ENCODE measurements at places on chromosomes 11 and 22.

- DNase-seq = no peak
These were observed 157.0 kb downstream of the CACNA1I start for GRCh38 chr22:39727541-39727940.

DNA sequence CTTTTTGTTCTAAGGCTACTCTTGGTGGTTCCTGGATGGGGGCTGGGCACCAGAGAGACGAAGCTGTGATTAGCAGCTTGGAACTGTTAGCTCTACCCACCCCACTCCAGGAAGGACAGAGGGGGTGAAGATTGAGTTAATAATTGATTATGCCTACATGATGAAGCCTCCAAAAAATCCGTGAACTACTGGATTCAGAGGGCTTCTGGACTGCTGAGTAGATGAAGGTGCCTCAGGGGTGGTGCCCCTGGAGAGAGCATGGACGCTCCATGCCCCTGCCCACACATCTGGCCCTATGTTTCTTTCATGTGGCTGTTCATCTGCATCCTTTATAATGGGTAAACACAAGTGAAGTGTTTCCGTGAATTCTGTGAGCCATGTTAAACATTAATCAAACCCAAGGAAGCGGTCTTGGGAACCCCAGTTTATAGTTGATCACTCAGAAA lies 47.3 kb upstream of the CYP2D6 start:
- no peak for DNase-seq

DNA sequence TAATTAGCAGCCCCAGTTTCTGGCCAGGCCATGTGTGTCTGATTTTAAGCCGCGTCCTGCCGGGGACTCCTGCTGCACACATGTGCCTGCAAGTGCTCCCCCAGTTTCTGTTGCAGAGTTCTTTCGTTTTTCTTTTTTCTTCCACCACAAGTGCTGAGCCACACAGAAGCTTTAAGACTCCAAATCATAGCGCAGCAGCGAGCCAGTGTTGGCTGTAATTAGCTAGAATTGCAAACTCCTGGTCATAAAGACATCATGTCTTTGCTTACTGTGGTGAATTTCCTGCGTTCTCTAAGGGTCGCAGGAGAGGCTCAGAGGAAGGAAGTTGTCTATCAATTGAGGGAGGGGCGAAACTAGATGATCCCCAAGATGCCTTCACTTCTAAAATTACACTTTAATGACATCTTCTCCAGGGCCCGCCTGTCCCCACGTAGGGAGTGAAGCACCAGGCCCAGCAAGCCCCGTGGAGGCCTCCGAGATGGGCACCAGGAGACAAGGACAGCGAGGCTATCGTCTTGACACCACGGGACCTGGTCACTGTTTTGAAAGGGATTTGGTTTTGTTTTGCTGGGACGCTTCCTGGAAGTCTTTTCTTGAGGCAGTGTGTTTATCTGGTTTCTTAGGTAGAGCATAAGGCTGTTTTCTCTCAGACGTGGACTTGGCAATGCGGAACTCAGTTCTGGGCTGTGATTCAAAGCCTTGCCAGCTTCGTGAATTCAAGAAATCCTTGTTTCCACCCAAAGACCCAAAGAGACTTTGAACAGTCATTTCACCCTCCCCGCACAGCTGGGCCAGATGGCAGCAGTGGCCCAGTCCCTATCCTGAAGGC lies 71.8 kb downstream of the UBASH3B start:
- DNase-seq = no peak

DNA sequence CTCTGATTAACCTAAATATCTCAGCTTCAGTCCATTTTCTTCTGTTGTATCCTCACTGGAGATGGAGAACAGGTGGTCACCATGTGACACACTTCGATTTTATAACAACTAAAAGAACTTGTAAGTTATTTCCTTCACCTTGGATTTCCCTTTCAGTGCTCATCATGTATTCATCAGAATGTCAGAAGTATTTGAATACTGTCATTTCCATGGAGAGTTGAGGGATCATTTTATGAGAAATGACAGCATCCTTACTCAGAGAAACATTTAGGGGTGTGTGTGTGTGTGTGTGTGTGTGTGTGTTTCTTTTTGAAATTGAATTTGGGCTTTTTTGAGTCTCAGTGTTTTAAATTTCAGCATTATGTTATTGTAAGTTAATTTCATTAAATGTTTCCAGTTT lies 205.8 kb downstream of the ARHGAP42 start:
- DNase-seq = no peak

DNA sequence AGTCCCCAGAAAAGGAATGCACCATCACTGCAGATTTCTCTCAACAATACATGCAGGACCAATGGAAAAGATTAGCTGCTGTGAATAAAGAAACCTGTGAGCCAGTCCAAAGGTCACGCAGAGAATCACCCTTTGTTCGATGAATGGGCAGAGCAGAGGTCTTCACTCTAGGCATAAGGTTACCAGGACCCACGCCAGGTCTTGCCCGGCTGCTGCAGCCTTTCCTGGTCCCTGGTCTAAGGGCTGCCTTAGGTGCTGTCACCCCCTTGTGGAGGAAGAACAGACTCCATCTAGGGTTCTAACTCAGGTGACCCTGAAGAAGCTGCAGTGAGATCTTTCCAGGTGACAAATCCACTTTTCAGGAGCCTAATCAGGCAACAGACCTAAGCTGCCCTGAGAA lies 29.0 kb upstream of the NAP1L4 start:
- peak; percentile 80 for DNase-seq

DNA sequence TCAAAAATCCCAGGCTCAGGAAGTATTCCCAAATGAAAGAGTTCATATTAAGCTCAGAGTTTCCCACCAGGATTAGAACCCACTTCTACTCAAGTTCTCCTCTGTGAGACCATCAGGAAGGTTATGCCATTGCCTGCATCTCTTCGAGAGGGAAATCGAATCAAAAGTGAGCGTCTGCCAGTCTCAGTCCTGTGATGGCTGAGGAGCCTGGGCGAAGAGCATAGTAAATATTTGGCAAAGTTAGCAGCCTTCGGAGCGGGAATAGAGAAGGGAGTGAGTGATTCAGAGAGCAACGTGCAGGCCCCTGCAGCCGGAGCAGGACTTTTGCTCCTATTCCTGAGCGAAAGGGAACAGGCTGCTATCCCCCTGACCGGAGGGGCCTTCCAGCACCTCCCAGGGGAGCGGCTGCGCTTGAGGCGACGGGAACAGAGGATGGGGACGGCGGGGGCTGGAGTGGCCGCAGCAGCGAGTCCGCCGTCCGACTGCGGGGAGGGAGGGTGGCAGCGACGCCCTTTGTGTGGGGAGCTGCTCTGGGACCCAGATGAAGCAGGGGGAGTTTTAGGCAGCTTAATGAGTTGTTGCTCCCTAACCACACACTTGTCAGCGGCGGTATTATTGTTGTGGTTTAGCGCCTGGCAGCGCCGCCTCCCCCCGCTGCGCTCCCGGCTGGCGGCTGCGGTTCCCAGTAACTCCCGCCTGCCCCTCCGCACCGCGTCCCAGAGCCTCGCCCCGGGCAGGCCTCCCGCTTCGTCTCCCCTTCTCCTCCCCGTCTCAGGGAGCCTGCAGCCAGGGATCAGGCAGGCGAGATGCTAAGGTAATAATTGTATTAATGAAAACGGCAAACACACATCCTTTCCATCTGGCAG lies 21.7 kb upstream of the NRGN start:
- DNase-seq = no peak

- DNase-seq = no peak
These were observed 40.3 kb upstream of the CADM1 start for GRCh38 chr11:115544422-115544948.

DNA sequence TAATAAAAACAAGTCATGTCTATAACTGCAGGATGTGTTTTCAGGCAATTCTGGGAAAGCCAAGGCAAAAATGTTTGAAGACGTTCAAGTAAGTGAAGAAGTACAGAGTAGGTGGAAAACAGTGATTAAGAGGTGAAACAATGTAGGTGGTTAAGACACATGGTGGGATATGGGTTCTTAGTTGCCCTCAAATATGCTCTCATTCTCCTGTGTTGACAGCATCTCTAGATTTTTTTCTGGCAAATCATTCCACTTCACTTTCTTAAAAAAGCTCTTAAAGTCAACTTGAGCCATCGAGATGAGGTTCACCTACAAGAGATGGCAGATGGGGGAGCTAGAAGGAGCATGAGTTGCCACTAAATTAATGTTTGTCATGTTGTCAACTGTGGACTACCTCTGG lies 1041.0 kb upstream of the CNTN5 start:
- no peak for DNase-seq

- peak; percentile 93 for DNase-seq
These were observed 26.1 kb upstream of the CELSR1 start for GRCh38 chr22:46563381-46564083.

- no peak for DNase-seq
These were observed 6.5 kb downstream of the KCNQ1 start for GRCh38 chr11:2451336-2451735.

GRCh38 chr11:110508786-110509185 lies 79.0 kb downstream of the FDX1 start:
- DNase-seq = no peak

DNA sequence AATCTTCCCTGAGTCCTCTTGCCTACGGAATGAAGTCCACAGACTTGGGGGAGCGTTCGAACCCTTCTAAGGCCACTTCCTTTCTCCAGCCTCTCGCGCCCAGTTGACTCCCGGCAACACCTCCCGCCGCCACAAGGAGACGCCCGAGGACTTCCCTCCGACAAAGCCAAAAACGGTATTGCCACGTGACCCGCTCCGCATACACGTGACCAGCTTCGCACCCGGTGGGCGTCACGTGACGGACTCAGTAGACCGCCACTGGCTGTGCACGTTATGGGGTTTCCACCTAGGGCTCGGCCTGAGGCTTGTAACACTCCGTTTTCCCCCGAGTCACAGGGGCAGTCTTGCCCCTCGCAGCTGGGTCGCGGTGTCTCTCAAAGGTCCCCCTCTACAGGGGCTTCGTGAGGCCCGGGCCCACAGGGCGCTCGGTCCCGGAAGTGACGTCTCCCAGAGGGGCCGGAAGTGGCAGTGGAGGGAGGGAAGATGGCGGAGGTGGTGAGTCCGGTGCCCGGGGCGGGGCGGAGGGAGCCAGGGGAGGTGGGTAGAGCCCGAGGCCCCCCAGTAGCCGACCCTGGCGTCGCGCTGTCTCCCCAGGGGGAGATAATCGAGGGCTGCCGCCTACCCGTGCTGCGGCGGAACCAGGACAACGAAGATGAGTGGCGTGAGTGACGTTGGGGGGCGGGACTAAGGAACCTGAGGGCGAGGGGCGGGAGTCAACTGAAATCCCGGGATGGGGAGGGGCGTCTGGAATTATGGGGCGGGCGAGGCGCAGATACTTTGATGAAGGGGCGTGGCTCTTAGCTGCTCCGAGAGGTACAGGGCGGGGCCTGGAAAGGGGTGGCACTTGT lies at the start of gene KAT5:
TSS of gene KAT5 (plus strand) at position 468 of the 848 bp plus-strand sequence. CDS start at position 484, 16 bp downstream.
- peak; percentile 99 for DNase-seq

GRCh38 chr11:35785287-35786167 lies 123.0 kb downstream of the TRIM44 start:
- no peak for DNase-seq

GRCh38 chr11:86091566-86091965 lies 22.7 kb upstream of the PICALM start:
- DNase-seq = no peak

GRCh38 chr22:16838073-16838472 lies 12.9 kb upstream of the XKR3 start:
- no peak for DNase-seq

GRCh38 chr11:59189986-59190385 lies 18.1 kb downstream of the DTX4 start:
- DNase-seq = no peak

- peak; percentile 81 for DNase-seq
These were observed 114.0 kb downstream of the ZNF280B start for GRCh38 chr22:22394591-22394990.

DNA sequence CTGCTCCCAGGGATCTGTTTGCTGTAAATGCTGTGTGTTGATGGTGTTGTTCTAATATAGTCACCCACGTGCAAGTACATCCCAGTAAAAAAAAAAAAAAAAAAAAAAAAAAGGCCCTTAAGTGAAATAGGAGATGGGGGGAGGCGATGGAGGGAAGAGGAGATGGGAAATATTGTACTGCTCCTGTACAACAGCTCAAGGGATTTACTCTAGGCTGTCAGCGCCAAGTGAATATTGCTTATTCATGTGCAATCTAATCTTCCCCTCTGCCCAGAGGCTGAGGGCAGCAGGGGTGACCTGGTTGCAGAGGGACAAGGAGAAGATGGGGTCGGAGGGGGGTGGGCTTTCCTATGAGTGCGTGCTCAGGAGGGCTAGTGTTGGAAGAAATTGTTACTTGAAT lies 206.2 kb upstream of the CADM1 start:
- DNase-seq = no peak

- DNase-seq = peak; percentile 25
These were observed 70.8 kb upstream of the EIF3D start for GRCh38 chr22:36599771-36600170.

- peak; percentile 42 for DNase-seq
These were observed 7.5 kb upstream of the SYT8 start for GRCh38 chr11:1827095-1827813.

DNA sequence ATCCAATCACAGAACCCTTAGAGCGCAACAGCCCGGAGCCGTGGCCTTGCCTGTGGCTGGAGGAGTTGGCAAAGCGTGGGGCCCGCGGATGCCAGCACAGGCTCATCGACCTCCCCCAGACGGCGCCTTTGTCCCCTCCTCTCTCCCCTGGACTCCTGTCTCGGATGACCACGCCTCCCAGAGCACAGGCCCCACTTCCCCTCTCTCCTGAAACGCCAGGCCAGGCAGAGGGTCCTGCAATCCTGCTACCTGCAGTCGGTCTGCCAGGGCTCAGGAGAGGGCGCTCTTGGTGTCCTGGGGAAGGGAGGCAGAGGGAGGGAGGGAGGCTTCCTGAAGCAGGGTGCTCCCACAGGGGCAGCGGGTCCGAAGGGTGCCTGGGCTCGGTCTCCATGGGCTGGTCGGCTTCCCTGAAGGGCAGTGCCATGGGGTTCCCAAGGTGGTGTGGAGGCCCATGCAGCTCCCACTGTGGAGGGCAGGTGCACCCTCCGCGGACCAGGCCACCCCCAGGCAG lies 16.6 kb upstream of the TTLL12 start:
- no peak for DNase-seq

DNA sequence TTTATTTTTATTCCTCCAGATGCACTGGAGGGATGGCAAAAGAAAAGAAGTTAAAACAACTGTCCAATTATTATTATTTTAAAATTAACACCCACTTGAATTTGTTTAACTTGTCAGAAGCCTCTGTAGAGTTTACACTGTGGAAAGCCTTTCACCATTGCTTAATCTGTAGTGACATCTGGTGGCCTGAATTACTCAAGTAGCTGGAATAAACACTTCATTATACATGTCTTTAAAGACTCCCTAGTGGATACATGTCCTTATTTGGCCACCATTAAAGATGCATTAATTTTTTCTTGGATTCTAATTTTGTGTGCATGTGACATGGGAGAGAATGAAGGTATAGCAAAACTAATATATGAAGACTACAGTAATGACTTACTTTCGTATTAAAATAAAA lies 1496.5 kb downstream of the FAM181B start:
- peak; percentile 84 for DNase-seq

- DNase-seq = peak; percentile 76
These were observed 2.7 kb upstream of the PDE2A start for GRCh38 chr11:72676861-72677341.

Data from Karpas-422 (cell line).